ENCODE measurements at places on chromosomes 5 and 9.
A peak's percentile ranks its signal among the peaks of the same experiment; 100 is the strongest.

DNA sequence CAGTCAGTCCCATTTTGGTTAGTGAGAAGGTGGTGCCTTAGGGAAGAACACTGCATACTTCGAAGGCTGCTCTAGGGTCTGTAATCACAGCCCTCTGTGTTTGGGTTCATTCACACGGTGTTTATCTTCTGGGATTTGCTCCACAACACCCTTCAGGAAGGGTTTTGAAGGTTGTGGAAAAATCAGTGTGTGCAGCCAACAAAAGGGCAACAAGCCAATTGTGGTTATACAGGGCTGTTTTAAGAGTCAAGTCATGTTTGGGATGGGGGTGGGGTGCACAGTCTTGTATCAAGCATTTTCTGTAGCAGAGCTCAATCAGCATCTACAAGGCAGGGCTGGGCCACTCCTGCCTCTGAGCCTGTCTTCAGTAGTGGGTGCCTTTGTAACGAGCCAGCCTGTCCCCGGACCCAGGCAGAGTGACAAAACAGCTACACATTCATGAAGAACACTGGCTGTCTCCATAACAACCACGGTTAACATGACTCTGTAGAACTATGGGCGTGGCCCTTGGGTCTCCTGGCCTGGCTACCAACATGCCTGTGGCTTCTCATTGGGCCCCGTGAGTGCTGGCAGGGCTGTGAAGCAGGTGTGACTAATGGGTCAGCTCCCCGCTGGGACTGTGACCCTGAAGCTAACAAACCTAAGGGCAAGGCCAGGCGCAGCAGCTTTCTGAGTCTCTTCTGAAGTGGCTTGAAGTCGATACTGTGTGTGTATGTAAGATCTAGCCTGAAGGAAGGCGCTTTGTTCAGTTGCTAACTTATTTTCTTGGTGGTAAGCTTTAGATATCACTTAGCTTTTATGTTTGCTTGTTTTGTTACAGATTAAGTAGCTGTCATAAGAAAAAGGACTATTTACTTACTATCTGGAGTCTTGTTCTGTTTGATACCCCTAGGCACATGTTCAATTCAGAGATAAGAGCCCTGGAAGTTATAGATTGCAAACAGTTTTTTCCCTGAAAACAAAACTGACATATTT, 27.9 kb upstream of the GOLM1 start:
- DNase-seq: peak; percentile 98

- DNase-seq: no peak
Measured at GRCh38 chr9:106575823-106576222, 287.1 kb upstream of the ZNF462 start.

GRCh38 chr9:107243742-107244141, 39.3 kb upstream of the RAD23B start:
- peak; percentile 96 for DNase-seq

DNA sequence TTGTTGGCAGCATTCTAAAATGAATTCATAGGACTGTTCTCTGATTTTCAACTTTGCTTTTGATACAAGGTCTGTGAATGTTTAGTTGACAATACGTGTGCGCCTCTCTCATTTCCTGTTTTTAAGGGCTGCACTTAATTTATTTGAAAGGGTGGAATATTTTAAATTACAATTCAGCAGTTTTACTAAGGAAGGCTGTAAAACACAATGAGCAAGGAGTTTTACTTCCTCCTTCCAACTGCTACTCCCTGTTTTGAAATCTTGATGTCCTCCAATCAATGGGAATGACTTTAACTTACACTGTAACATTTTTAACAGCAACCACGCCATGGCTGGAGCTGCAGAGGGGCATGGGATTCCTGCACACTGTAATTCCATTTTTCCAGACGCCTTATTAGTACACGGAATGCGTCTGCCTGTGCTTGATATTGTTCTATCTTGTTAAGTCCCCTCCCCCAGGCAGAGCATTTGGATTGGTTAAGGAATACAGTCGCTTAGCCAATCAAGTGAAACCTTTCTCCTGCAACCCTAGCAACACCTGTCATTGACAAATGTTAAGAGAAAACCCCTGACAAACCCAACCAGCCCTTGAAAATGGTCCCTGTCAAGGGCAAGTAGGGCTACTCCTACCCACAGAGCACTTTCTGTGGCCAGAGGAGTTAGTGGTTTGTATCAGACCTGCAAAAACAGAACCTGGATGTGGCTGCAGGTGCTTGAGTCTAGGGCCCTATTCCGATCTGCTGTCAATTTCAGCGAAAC, 12.5 kb upstream of the ZSWIM6 start:
- DNase-seq: peak; percentile 49

DNA sequence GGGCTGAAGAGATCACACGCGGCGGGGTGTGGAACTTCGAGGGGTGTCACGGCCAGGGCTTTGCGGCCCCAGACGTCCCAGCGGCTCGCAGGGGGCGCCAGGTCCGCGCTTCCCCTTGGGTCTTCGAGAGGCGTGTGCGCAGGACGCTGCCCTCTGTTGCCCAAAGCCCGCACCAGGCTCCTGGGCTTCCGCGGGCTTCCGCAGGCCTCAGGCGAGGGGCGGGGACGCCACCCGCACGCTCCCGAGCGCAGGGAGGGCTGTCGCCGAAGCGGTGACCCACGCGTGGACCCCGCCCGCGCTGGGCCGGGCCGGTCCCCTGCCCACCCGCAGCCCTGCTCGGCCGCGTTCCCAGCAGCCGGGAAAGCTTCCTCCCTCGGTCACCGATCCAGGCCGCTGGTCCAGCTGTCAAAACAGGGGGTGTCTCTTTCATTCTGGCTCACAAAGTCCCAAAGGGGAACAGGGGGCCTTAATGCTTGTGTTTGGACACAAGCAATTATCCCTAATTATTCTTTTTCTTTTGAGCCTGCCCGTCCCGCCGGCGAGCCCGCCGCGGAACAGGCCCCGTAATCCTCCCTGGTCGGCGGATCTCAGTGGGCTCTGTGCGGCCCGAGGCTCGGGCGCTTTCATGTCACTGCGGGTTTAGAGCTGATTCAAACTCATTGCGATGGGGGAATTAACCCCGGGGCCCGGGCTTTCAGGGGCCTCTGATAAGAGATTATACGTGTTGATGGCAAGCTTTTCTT, 60.6 kb downstream of the TMEM174 start:
- DNase-seq: peak; percentile 15

DNA sequence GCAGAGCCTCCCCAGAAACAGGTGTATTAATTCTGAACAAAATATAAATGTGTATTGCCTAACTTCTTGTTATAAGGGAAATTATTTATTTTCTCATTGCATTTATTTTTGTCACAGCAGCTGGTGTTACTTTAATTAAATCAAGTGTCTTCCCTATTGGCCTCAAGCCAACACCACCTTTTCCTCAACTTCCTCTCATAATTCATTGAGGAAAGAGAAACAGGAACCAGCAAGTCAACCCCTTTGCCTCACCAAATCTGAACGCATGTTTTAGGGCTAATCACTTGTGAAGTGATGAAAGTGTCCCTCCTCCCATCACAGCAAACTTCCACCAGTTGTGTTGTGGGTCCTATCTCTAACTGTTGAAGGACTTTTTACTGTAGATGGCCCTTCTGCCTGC, 73.1 kb downstream of the DIRAS2 start:
- DNase-seq: no peak

GRCh38 chr5:67731886-67732285, 483.7 kb upstream of the PIK3R1 start:
- no peak for DNase-seq
